ENCODE measurements at places on chromosomes 2 and 18.

DNA sequence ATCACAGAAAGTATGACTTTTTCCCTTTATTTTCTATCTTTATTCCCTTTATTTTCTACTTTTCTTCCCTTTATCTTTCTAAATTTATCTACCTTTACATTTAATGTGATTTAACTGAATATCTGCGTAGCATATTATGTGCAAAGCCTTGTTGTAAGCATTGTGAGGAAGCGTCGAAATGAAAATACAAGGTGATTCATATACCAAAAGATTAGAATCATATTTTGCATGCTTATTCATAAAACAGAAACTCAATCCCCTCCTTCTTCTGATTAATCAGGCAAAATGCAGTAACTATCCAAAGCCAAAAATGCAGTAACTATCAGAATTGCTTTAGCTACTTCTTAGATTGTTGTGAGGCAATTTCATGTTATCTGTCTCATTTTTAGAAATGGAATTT, 393.0 kb downstream of the CDH19 start:
- DNase-seq, result no peak

DNA sequence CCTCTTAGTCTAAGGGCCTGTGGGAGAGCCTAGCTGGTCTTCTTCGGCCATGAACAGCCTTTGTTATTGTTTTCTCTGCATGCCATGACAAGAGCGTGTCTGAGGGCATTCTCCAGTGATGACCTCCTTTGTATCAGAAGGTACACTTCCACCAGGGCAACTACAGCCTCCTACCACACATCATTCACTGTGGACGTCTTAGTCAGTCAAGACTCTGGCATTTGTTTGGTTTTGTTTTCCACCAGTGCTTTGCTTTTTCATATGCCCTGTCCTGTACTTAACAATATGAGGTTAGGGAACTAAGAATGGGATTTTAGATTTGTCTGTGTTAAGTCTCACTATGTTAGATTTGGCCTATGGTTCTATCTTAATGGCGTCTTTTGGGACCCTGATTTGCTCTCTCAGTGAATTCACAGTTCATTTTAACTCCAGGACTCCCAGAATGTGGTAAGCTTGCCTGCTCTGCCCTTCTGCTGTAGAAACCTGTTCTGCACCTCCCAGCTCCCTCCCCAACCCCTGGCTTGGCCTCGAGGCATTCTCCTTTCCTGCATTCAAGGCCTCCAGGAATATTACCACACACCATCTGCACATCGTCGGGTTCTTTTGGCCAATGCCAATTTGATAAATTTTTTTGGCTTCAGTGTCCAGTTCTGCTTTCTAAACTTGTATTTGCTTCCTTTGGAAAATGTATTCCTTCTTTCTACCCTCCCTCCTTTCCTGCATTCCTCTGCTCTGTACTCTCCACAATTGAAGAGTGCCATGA, 42.8 kb upstream of the IL1R1 start:
- DNase-seq, result no peak

GRCh38 chr2:196234672-196235071, 63.3 kb upstream of the STK17B start:
- DNase-seq, result peak; percentile 77

GRCh38 chr2:189157456-189157855, 22.1 kb downstream of the COL5A2 start:
- DNase-seq, result no peak

Data from CD4-positive, alpha-beta memory T cell (primary cell).